ENCODE measurements at places on chromosomes 7 and 10.

- no peak for DNase-seq
These were observed 497 bp downstream of the PPP2R2D start for GRCh38 chr10:131901181-131901829.

- no peak for DNase-seq
These were observed 23.0 kb downstream of the CRPPA start for GRCh38 chr7:16398146-16399017.

DNA sequence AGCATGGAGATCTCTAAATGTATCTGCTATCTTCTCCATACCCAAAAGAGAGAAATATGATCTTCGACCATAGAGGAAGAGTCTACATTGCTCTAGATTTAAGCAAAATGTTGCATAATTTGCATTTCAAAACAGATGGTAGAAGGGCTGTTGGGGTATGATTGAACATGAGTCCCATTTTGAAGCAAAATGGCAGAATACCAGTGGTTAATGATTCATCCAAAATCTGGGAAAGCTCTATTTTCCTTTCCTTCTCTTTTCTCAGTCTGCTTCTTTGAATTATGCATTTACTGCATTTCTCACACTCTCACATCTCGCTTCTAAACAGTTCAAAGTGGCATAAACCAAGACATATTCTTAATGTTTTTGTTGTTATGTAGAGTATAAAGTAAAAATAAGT is 178.5 kb downstream of the MACC1 start:
- no peak for DNase-seq

- no peak for DNase-seq
These were observed 48.2 kb upstream of the CREB5 start for GRCh38 chr7:28364082-28364481.

DNA sequence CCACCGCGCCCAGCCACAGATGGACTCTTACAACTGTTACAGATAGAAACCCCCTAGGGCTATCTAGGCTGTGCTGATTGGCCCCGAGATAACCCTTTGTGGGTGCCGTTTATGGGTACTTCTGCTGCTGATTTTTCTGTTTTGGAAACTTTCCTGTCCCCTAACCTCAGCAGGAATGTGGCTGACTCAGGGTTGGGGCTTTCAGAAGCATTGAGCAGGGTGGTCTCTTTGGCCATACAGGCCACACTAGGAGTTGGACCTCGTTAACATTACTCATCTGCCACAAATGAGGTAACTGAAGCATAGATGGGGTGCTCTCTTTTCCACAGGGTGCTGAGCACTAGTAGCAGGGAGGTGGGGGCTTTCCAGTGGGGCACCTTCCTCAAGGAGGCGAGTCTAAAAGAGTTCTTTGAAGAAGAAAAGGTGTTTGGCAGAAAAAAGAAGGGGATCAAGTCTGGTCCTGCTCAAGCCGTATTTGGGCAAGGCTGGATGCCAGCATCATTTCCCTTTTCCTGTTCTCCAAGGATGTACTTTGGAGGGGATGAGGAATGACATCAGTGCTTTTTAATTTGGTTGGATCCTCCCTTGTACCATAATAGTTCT is 6.4 kb downstream of the ZSCAN25 start:
- DNase-seq: no peak
